Activated naive CD4-positive, alpha-beta T cell treated with anti-CD3 and anti-CD28 coated beads, Interleukin-2, amount 10 ng/mL, durations not matched to agents 5 hours and 36 hours (primary cell): ENCODE measurements at places on chromosomes 7 and 10. TPM values are rescaled to one million over a fixed set of nuclear protein-coding genes. Genes with fewer than 3 reads are reported as not detected.

Gene SERPINE1
- total RNA-seq = 0.18 TPM

Gene EDRF1
- 35.4 TPM for total RNA-seq

Gene RBP3
- total RNA-seq = not detected

Gene A1CF
- total RNA-seq = not detected

Gene STEAP1B
- total RNA-seq = 1.1 TPM

Gene SLC25A13
- total RNA-seq = 11.4 TPM
